ENCODE measurements at places on chromosomes 6 and 20. TPM values are rescaled to one million over a fixed set of nuclear protein-coding genes. Genes with fewer than 3 reads are reported as not detected.

DNA sequence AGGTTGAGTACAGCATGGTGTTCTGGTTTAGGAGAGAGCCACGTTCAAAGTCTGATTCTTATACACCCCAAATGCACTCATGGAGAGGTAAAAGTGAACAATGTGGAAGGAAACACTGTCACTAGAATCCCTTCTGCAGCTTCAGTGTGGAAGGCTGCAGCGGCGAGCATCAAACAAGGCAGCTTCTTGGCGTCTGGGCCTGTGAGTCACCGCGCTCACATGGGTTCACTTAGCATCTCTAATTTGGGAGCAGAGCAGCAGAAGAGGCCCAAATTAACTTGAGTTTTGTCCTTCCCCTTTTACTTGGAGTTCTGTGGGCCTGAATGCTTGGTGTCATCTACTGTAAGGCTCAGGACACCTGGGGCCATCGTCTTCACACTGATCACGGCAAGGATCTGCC is 10.9 kb upstream of the E2F1 start:
- no peaks in the 10 kb centered on the region for H3K4me1 ChIP-seq
- no peak overlapping the region for H3K27ac ChIP-seq
- H3K4me3 ChIP-seq: no peak overlapping the region

- H3K4me1 ChIP-seq: peaks cover 3% of the 10 kb centered on the region
- no peak overlapping the region for H3K4me3 ChIP-seq
- H3K36me3 ChIP-seq: no peaks in the 10 kb centered on the region
- no peak overlapping the region for H3K27ac ChIP-seq
Measured at GRCh38 chr6:39301606-39302005, 12.6 kb downstream of the KCNK17 start.

DNA sequence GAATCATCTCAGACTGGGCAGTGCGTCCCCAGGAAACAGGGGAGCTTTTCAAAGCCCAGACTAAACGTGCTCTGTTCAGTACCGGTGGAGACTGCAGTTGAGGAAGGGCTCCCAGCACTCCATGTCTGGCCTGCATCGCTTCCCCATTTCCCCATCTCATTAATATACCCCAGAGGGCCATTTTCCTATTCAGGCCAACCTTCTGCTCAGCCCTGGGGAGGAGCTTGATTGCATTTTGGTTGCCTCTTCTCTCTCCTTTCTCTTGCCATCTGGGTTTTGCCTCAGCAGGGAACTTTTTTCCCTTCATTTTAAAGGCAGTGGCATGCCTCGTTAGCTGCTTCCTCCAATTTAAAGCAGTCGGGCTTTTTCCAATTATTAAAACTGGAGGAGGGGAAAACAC is 394.3 kb upstream of the SOX4 start:
- no peak for DNase-seq
- H3K27ac ChIP-seq: no peak overlapping the region
- H3K4me3 ChIP-seq: no peak overlapping the region
- H3K36me3 ChIP-seq: no peaks in the 10 kb centered on the region
- H3K4me1 ChIP-seq: no peaks in the 10 kb centered on the region

DNA sequence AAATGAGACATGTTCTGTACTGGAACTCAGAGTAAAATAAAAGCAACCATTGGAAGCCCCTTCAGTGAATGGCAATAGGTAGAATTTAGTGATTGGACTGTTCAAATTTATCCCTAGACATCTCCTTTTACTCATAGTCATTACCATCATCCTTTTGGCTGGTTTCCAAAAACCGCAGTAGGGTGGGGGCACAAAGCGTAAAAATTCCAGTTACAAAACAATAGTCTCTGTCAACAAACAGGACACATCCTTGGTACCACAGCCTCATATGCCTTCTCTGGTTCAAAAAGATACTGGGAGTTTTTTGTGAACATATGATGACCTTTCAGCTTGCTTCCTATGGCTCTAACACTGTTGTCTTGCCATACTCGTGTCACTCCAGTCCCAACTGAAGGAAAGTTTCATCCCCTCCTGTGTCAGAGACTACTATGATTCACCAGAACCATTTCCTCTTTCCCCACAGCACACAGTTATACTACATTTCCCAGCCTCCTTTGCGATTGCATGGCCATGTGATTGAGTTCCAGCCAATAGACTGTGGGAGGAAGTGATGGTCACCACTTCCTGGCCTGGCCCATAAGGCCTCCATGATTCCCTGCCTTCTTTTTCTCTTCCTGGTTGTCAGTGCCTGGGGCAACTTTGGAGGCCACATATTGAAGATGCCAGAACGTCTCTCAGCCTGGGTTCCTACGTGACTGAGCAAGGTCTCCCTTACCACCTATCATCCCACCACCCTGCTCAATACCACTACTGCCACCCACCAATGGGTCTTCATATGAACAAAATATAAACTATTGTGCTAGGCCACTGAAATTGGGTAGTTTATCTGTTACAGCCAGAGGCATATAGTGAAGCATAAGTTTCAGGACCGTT is 162.4 kb downstream of the ID4 start:
- H3K36me3 ChIP-seq: no peaks in the 10 kb centered on the region
- H3K4me1 ChIP-seq: no peaks in the 10 kb centered on the region
- no peak for DNase-seq

Gene TSPO2
- total RNA-seq: not detected

- H3K4me1 ChIP-seq: no peaks in the 10 kb centered on the region
- no peak overlapping the region for H3K4me3 ChIP-seq
- H3K27me3 ChIP-seq: no peaks in the 10 kb centered on the region
- H3K27ac ChIP-seq: no peak overlapping the region
Measured at GRCh38 chr6:90646940-90647339, 60.1 kb upstream of the MAP3K7 start.

Data from osteoblast (primary cell).